ENCODE measurements at places on chromosomes 4 and X.

GRCh38 chr4:69239557-69240168 lies 25.1 kb upstream of the UGT2B11 start:
- no peaks in the 10 kb centered on the region for H3K4me1 ChIP-seq
- no peaks in the 10 kb centered on the region for H3K27me3 ChIP-seq
- no peak overlapping the region for H3K4me3 ChIP-seq
- DNase-seq = no peak

DNA sequence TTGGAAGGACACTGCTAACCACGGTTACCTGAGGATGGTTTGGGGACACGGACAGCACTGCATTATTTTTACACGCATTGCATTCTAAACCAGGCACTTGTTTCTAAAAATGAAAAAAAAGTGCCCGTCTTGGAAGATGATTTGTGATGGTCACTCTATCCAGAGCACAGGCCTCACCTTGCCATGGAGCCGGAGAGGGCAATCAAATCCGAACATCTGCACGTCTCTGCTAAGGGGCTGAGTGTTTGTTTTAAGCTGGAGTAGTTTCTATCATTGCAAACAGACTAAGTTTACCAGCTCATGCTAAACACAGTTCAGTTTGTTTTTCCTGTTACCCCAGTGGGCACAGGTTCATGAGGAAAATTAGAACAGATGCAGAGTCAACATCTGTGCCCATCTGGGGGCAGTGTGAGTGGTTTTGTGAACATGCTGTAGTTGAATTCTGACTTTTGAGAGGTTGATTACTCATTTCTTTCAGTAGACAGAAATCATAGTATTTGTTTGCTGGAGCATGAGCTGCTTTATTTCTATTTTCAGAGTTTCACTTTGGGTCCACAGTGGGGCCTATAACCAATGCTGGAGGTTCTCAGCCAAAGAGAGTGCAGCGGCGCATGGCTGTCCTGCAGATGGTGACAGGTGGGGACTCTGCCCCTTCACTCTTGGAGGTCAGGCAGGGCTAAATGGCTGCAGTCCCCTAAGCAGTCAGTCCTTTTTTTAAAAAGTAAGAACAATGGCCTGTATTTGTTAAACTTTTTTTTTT lies 65.4 kb upstream of the ENPP6 start:
- no peaks in the 10 kb centered on the region for H3K36me3 ChIP-seq
- peaks cover 11% of the 10 kb centered on the region for H3K27me3 ChIP-seq
- no peak for DNase-seq

- no peak overlapping the region for H3K4me3 ChIP-seq
- peaks cover 6% of the 10 kb centered on the region for H3K27me3 ChIP-seq
- peaks cover 12% of the 10 kb centered on the region for H3K4me1 ChIP-seq
- H3K27ac ChIP-seq = no peak overlapping the region
- H3K36me3 ChIP-seq = no peaks in the 10 kb centered on the region
Observed at GRCh38 chr4:24930151-24930550, 17.3 kb upstream of the CCDC149 start.

DNA sequence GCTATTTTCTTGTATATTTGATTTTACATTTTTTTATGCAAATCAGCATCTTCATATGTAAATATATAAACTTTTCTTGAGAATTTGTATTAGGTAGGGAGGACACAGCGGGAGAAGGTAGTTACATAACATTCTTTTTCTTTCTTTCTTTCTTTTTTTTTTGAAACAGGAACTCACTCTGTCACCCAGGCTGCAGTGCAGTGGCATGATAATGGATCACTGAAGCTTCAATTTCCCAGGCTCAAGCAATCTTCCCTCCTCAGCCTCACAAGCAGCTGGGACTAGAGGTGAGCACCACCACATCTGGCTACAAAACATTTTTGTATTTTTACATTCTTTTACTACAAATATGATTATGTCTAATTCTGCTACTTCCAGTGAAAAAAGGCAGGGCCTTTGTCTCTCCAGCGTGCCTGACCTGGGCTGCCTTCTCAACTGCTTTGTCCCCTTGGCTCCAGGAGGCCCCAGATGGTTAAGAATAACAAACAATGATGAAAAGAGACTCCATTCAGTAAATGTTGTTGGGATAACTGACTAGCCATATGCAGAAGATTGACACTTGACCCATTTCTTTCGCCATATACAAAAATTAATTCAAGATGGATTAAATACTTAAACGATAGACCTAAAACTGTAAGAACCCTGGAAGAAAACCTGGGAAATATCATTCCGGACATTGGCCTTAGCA lies 46.5 kb upstream of the FAT4 start:
- H3K4me3 ChIP-seq = no peak overlapping the region
- no peak for DNase-seq
- peaks cover 3% of the 10 kb centered on the region for H3K27me3 ChIP-seq

GRCh38 chrX:20313899-20314298 lies 47.2 kb upstream of the RPS6KA3 start:
- no peaks in the 10 kb centered on the region for H3K36me3 ChIP-seq
- H3K4me1 ChIP-seq = peaks cover 31% of the 10 kb centered on the region
- H3K27me3 ChIP-seq = peaks cover 5% of the 10 kb centered on the region
- H3K4me3 ChIP-seq = no peak overlapping the region
- no peak for DNase-seq

DNA sequence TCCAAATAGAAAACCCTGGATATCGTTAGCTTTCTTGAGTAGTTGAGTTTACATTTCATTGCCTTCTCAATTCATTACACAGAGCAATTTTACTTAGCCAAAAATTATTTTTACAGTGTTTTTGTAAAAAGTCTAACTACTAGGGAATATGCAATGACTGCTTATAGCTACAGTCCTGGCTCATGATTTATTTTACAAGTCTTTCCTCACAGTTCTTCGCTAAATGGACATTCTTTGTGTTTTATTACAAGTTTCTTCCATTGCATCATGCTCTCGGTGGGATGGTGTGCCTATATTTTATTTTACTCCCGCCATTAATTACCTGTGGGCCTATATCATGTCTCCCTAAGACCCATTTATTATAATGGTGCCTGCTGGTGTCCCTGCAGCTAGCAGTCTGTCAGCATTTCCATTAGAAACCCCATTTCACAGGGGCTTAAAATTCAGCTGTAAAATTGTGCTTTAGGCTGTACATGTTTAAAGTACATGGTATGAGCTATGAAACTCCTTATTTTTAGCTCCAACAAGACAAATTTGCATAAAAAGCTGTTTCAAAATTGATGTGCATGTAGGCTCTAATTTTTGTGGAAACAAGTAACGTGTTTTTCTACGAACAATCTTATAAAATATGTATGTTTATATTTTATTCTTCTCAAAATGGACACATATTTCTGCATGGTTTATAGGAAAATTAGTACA lies 227.4 kb downstream of the SLC7A11 start:
- no peak for DNase-seq
- H3K36me3 ChIP-seq = no peaks in the 10 kb centered on the region
- no peaks in the 10 kb centered on the region for H3K27me3 ChIP-seq
- no peak overlapping the region for H3K27ac ChIP-seq
- H3K4me3 ChIP-seq = no peak overlapping the region
- no peaks in the 10 kb centered on the region for H3K4me1 ChIP-seq

All from nephron progenitor cell (in vitro differentiated cells).